ENCODE measurements at places on chromosomes 4 and X.

- no peak for DNase-seq
Observed at GRCh38 chrX:68676335-68676734, 28.9 kb downstream of the STARD8 start.

- no peak for DNase-seq
Observed at GRCh38 chr4:67393699-67394281, 151.5 kb downstream of the CENPC start.

DNA sequence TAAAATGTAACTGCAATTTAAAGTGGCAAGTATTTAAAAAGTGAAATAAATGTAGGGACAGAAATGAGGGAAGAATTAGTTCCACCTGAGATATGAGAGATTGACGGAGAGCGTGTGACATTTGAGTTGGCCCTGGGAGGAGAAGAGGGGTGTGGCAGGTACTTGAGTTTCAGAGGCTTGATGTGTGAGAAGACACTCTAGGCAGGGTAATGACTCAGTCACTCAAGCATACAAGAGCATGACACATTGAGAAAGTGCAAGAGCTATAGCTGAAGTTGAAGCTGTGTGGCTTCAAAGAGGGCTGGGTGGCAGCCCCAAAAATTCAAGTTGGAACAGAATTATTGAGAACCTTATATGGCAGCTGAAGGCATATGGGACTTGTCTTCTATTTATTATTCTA is 420.5 kb downstream of the SLITRK2 start:
- no peak for DNase-seq

DNA sequence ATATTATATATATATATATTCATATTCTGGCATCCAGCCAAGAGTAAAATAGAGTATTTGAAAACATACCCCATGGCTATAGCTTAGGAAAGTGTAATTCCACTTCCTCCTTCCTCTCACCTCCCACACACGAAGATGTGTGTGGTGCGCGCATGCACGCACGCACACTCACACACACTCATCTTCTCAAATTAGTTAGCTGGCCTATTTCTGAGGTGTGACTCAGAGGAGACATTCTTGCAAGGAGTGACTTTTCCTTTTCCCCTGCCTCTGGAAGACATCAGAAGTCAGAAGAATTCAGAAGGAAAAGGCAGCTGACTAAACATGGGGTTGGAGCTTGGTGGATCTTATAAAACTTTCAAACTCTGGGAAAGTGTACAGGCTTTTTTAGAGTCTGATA is 8.8 kb downstream of the ENPEP start:
- DNase-seq = no peak

GRCh38 chr4:152458801-152459302 is 77.0 kb downstream of the FBXW7 start:
- DNase-seq = no peak

- DNase-seq = no peak
Observed at GRCh38 chrX:103556963-103557612, 28.2 kb upstream of the TCEAL4 start.

DNA sequence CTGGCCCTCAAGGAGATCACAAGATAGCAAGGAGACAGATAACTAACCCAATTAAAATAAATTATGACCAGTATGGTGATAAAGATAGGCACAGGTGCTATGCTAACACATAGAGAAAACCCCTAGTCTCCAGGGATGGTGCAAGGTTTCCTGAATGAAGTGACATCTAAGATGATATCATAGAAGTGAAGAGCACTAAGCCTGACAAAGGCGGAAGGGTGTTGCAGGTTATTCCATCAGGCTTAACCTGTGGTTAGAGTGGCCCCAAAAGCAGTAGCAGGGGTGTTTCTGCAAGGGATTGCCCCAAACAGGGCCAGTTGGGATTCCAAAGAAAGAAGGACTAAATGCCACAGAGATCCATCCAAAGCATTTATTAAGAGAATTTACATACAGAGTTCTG is 249.2 kb downstream of the IDS start:
- DNase-seq = no peak

DNA sequence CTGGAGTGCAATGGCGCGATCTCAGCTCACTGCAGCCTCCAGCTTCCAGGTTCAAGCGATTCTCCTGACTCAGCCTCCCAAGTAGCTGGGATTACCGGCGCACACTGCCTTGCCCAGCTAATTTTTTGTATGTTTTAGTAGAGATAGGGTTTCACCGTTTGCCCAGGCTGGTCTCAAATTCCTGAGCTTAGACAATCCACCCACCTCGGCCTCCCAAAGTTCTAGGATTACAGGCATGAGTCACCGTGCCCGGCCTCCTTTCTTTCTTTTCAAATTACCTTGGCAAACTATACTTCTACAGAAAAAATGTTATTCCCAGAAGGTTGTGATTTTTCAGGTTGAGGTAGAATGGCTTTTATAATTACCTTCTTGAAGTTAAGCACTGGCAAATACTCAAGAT is 321.9 kb upstream of the PRPS2 start:
- DNase-seq = no peak

DNA sequence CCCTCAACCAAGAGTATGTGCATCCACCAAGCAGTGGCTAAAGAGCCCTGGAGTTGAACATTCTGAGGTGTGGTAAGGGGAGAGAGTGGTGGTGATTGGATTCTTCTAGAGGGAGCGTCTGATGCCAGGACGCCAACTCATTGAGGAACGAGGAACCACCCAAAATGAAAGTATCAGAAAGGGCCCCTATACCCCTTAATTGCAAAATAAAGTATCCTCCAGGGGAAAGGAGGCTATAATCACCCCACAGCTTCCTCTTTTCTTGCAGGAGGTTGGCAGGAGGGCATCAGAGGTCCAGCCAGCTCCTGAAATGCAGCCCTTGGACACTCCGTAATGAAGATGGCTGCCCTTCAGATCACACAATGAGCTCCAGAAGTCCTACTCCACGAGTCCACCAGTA is 5.3 kb upstream of the KIAA1210 start:
- no peak for DNase-seq

DNA sequence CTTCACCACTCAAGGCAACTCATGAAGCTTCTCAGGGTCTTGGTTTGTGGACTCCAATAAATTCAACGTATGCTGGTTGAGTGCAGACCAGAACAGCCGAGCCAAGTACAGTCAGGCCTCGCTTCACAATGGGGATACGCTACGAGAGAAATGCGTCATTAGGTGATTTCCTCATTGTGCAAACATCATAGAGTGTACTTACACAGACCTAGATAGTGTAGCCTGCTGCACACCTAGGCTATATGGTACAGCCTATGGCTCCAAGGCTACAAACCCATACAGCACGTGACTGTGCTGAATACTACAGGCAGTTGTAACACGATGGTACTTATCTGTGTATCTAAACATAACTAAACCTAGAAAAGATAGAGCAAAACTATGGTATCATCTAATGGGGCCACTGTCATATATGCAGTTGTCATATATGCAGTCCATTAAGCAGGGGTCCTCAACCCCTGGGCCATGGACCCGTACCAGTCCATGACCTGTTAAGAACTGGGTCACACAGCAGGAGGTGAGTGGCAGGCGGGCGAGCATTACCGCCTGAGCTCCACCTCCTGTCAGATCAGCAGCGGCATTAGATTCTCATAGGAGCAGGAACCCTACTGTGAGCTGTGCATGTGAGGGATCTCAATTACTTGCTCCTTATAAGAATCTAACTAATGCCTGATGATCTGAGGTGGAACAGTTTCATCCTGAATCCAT is 31.5 kb downstream of the RTL5 start:
- DNase-seq = no peak

DNA sequence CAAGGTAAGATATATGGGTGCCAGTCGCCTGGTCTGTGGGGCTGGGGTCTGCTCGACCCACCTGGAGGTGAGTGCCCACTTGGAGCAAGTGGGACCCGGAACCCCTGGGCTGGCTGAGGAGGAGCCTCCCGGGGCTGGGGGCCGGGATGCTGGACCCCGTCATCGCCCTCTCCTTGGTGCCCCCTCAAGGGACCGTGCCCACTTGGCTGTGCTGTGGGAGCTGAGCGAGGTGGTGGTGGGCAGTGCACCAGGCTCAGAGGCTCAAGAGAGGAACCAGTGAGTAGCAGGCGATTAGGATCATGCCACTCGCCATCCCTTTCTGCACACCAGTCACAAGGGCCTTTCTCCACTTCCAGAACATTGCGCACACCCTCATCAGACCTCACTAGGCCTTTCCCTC is 203.8 kb upstream of the PSAPL1 start:
- DNase-seq = no peak

DNA sequence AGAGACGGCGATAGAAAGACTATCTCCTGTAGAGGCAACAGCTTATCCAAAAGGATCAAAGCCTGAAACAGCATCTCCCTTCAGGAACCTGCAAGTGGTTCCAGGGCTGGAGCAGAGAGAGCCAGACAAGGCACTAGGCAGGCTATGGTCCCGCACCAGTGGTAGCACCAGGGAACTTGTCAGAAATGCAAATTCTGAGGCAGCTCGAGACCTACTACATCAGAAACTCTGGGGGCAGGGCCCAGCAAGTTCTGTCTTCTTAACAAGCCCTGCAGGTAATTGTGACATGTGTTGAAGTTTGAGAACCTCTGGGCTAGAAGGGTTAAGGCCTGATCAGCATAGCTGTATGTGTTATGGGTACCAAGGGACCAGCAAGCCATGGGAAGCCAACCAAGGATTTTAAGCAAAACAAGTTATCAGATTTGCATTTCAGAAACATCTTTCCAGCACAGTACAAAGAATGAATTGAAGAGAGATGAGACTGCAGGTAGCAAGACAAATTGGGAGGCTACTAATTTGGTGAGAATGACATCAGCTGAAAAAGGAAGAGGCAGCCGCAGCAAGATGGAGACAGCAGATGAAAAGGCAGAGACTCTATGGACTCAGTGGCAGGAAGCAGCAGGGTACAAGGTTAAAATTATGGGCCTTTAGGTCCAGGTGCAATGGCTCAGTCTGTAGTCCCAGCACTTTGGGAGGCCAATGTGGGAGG is 139.7 kb downstream of the TSPAN5 start:
- DNase-seq = no peak

GRCh38 chr4:164847016-164847415 is 30.0 kb upstream of the APELA start:
- DNase-seq = no peak

- no peak for DNase-seq
Observed at GRCh38 chr4:123163501-123163900, 233.1 kb upstream of the SPRY1 start.

- DNase-seq = no peak
Observed at GRCh38 chrX:130645955-130646583, 244.3 kb downstream of the RBMX2 start.

DNA sequence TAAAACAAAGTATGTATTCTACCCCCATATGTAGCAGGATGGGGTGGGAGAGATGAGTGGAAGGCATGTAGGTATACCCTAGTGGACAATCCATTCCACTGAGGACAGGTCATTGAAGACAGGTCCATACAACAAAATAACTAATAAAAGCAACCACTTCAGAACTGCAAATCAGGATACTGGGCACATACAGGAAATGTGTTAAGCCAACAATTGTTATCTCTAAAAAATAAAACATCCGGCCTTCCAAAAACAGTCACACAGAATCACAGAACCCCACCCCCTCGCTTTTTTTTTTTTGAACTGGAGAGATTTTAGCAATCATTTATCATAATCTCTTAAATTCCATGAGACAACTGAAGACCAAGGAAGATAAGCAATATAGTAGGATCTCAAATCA is 112.9 kb downstream of the FRYL start:
- DNase-seq = no peak

DNA sequence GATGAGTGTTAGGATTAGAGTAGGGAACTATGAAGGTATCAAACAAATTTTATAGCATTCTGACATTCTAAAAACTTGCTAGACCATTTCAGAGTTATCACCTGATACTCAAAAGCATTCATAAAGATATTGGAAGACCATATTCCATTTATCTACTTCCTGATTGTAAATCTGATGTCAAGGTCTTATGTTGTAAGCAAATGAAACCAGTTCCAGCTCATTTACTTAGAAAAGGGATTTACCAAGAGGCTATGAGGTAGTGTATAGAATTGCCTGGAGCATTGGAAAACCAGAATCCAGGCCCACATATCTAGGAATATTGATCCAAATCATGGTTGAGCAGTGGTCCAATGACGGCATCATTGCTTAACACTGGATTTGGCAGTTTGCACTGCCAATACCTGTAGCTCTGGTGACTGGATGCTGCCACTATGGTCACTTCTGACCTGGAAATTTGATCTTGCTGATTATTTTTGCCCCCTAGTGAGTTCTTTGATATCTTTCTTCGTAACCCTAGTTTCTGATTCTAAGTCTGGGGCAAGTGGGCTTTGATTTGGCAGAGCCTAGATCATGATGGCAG is 25.4 kb downstream of the ARFIP1 start:
- DNase-seq = no peak

DNA sequence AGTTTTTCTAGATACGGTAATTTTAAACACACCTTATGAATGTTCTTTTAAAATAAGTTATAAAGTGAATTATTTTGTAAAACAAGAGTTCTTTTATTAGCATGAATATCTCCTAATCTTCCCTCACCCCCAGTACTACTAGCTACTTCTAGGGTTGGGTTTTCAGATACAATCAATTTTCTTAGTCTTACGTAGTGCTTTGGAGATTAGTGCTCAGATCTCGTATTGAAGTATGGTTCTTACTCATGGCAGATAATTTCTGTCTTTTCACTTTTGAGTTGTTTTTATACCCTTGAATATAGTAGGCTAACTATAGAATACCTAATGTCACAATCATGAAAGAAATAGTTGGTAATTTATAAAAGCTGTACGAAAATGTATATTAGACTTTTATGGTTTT is 43.2 kb downstream of the CDKL5 start:
- no peak for DNase-seq

- DNase-seq = no peak
Observed at GRCh38 chr4:72768364-72768763, 199.3 kb upstream of the ADAMTS3 start.

DNA sequence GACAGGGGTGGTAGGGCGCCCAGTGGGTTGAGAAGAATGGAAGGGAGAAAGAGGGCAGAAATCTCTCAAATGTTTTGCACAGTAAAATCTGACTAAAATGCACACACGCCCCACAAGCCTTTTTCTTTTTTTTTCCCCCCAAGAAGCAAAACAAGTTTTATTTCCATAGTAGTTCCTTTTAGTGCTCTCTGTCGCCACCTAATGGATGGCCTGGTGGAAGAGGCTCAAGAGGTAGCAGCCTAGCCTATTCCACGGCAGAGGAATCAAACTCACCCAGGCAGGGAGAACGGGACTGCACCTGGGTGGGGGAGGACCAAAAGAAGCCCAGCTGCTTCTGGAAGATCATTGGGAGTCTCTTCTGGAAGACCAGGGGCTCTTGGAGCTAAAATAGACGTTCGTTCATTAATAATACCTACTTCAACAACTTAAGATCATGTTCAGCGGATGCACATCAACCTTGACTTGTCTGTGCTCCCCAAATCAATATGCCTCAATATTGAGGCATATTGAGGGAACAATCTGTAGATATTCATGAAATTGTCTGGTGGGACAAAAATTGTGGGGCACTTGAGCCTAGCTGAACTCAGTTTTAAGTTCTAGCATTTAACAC is 31.6 kb upstream of the IRAK1 start:
- peak; percentile 48 for DNase-seq

DNA sequence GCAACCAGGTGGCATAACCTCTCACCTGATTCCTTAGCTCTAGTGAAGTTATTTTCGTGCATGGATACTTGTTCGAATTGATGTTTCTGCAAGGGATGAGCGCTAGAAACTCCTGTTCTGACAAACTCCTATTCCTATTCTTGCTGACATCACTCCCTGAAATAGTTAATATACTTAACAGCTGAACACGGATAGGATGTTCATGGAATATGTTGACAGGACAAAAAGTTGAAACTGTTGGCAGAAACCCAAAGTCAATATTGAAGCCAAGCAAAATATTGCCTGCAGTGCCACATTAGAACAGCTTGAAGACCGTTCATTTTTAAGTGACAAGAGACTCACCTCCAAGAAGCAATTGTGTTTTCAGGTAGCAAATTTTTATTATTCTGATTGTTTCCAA is at the start of gene KLKB1:
TSS of gene KLKB1 (plus strand) at position 287 of the 400 bp plus-strand sequence. CDS start 689 bp downstream, outside the sequence.
- DNase-seq = no peak

Data from CD8-positive, alpha-beta memory T cell (primary cell).